Amygdala (tissue), 56 donors: ENCODE measurements at places on chromosomes 6 and 20.

DNA sequence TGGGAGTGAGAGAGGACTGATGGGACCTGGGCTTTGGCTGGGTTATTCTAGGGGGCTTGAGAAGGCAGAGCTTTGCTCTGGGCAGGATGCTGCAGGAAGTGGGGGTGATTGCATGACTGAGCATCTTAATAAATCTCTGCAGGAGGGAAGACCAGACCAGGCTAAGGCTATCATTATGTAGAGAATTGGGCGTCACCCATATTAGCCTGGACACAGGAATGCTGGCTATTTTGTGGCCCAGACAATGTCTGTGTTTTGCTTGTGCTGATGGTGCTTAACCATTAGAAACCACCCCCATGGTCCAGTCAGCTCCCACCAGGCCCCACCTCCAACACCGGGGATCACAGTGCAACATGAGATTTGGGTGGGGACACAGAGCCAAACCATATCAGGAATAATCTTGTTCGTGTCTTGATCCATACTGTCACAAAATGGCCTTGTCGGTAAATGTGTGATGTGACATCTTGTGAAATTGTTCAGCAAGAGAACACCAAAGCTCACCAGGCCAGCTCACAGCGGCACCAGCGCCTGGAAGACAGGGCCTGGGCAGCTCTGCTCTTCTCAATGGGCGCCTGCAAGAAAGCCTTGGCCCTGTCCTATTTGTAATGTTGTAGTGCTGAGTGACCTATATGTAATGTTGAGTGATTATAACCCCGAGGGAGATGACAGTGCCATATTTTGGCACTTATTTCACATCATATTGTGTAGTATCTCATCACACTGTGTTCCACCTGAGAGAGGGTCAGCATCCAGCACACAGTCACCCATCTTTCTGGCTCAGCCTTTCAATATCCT lies 211.8 kb downstream of the QKI start:
- no peak for DNase-seq

DNA sequence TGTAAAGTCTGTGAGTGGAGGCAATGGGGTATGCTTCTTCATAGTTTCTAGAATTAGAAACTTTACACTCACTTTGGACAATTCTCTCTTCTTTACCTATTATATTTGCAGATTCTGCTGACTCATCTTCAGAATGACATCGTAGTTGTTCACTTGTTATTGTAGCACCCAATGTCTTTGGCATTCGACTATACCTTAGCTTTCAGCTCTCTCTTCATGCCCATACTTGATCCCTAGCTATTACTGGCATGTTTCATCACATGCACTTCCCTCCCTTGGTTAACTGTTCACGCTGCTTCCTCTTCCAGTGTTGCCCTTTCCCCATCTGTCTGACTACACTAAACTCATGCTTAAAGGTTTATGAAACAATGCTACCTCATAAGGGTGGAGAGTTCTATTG lies 298.1 kb upstream of the TCF21 start:
- DNase-seq, result no peak

- DNase-seq, result no peak
These were observed 140.1 kb upstream of the ZFP64 start for GRCh38 chr20:52331655-52332054.

DNA sequence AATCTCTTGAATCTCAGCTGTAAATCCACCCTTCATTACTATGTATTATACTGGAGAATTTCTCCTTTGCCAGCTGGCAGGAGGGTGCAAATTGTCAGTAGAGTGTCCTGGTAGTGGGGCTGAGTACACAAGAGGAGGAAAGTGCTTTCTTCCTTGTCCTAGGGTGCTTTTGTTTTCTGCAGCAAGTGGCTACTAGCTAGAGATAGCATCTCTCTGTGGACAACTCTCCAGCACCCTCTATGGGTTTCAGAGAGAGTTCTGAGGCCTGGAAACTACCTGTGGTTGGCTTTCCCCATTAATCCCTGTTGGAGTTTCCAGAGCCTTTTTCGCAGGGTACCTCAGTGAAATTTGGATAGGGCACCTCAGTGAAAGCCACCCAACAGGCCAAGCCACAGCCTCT lies 422.5 kb upstream of the RGS17 start:
- DNase-seq, result no peak

GRCh38 chr6:170269846-170270541 lies 20.9 kb downstream of the DLL1 start:
- no peak for DNase-seq

- DNase-seq, result no peak
These were observed 82.3 kb downstream of the CD164 start for GRCh38 chr6:109299776-109300564.

DNA sequence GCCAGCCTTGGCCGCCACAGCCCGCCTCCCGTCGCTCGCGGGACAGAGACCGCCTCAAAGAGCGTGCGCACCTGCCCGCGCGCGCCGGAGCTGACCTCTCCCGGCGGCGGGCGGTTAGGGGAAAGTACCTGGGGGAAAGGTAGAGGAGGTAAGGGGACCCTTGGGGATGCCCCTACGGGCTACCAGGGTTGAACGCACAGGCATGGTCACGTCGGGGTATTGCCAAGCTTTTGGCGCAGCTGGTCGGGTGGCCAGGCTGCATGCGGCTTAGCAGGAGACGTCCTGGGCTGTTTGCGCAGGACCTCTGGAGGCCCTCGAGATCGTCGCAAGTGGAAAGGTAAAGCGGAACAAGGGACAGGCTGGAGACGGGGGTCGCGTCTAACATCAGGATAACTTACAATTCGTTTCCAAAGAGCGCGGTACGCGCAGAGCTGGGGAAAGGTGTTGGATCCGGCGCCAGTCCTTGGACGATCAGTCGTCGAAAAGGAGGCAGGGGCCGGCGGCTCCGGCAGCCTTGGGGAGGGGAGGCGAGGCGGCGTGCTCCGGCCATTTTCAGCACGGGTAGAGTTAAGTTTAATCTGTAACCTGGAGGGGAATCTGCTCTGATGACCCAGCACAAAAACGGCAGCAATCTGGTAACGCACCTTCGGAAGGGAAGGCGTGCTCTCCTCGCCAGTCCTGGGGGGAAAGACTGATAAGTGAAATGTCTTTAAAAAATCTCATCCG lies 9.0 kb downstream of the GNAS-AS1 start:
- DNase-seq, result no peak

- DNase-seq, result no peak
These were observed 491.9 kb upstream of the SOX4 start for GRCh38 chr6:21101694-21102093.

GRCh38 chr20:57136734-57137133 lies 129.7 kb downstream of the BMP7 start:
- DNase-seq, result no peak

DNA sequence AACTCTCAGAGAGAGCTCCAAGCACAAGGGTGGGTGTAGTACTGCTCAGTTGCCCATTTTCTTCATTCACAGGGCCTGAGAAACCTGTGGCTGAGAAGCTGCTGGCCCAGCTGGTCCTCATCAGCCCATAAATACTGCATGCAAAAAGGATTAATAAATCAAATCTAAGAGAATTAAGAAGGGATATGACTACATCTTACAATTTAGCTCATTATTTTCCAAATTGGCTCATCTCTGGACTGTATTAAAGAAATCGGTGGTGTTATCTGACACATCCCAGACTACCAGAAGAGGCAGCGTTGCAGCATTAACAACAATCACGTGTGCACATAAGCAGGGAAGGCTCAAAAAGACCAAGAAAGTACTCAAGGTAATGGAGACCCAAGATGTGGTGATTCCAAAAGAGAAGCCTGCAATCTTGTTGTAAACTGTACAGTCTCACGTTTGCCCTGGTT lies 90.7 kb downstream of the CD24 start:
- DNase-seq, result no peak

- no peak for DNase-seq
These were observed 1.1 kb upstream of the SIM1 start for GRCh38 chr6:100465701-100466409.

- DNase-seq, result no peak
These were observed 413.9 kb upstream of the JARID2 start for GRCh38 chr6:14831937-14832336.

DNA sequence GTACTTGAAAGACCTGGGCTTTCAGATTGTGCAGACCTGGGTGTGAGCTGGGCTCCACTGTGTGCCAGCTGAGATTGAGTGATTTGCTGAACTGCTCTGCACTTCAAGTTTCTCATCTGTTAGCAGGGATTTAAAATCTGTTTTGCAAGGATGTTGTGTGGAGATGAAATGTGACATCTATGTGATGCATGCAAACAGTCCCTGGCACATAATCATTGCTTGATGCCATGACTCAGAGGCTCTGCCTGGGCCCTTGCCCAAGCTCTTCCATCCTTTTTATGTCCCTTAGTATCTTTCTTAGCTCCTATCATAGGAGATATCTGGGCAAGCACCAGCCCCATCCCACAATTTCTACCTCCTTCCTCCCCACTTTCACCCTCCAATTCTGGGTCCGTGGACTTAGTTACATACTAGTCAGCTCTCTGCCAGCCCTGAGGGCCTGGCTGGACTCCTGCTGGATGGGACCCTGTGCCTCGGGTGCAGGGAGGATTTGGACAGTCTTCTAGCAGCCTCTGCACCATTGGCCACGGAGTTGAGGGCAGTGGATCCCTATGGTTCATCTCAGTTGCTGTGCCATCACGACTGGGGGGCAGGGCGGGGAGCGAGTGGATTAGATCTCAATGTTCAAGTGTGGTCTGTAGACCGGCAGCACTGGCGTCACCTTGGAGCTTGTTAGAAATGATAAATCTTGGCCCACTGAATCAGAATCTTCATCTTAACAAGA lies 103.6 kb downstream of the MAP3K7 start:
- DNase-seq, result no peak

DNA sequence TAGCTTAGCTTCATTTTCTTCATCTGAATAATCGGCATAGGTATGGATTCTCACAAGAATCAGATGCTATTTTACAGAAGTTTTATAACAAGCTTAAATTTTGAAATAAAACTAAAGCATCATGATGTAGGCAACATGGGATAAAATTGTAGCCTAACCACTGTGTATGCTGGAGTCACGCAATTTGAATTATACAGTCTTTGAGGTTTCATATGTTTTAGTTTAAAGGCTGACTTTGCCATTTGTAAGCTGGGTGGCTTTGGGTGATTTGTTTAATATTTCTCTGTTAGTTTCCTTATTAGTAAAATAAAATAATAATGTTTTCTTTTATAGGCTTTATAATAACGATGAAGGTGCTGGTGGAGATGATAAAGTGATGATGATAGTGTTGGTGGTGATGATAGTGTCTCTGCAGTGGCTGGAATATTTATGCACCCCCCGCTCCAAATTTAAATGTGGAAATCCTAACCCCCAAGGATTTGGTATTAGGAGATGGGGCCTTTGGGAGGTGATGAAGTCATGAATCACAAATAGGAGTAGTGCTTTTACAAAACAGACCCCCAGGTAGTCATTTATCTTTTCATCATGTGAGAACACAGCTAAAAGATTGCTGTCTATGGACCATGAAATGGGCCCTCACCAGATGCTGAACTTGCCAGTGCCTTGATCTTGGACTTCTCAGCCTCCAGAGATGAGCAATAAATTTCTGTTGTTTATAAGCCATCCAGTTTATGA lies 42.0 kb downstream of the DOK5 start:
- no peak for DNase-seq

DNA sequence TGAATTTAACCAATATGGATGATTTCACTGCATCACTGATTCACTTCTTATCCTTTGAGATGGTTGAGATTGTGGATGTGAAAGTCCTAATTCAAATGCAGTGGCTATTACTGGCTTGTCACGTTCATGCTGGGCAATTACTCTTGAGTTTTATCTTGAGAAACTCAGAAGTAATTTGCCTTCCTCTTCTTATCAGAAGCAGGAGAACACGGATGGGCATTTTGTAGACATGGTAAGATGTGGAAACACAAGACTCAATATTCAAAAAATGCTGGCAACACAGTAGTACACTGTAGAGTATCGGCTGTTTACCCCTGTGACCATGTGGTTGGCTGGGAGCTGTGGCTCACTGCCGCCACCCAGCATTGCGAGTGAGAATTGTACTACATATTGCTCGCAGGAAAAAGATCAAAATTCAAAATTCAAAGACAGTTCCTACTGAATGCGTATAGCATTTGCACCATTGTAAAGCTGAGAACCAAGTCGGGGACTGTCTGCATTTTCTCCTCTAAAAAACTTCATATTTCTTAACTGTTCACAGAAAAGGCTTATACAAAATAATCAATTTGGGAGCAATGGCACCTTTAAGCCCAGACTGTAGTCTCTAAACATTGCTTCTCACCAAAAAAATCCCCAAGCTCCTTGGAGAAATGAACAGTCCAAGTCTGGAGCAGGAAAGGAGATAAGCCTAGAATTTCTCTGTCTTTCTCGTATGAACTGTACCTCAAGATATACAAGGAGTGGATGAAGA lies 61.9 kb upstream of the ELOVL5 start:
- no peak for DNase-seq

DNA sequence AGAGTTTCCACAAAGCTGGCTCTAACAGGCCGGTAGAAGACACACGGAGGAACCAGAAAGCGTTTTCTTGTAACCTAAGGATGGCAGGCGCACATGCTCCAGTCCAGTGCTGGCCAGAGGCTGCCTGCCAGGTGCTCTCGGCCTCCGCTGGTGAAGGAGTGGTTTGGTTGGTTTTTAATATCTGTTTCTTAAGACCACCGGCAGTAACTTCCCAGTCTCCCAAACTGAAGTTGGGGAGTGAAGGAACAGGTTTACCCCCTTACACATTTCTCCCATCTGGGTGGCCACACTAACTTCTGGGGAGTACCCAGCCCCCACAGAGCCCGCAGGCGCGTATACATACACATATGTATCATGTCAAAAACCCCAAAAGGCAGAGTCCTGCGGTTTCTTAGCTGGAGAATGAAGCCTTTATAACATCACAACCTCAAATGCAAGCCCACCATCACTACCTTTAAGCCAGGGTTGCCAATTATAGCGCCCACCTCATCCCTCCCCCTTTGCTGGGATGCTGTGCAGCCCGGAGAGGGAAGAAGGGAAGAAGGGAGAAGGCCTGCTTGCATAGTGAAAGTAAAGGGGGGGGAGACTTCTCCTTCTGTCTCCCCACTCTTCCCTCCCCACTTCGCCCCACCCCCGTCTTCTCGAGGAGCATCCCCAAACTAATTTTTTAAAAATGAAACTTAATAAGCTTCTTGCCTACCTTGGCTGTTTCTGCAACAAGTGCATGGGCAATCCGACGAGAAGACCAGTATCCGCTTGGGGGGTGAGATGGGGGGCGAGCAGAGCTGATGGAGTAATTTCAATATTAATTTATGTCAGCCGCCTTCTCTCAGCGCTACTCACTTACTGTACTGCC lies 1.0 kb downstream of the TRERF1 start:
- no peak for DNase-seq

GRCh38 chr20:37528446-37529213 lies 954 bp upstream of the BLCAP start:
- no peak for DNase-seq
